NCI-H187 treated with DMSO at 0.1 percent for 48 hours (cell line): ENCODE measurements at places on chromosomes 7 and 10.

DNA sequence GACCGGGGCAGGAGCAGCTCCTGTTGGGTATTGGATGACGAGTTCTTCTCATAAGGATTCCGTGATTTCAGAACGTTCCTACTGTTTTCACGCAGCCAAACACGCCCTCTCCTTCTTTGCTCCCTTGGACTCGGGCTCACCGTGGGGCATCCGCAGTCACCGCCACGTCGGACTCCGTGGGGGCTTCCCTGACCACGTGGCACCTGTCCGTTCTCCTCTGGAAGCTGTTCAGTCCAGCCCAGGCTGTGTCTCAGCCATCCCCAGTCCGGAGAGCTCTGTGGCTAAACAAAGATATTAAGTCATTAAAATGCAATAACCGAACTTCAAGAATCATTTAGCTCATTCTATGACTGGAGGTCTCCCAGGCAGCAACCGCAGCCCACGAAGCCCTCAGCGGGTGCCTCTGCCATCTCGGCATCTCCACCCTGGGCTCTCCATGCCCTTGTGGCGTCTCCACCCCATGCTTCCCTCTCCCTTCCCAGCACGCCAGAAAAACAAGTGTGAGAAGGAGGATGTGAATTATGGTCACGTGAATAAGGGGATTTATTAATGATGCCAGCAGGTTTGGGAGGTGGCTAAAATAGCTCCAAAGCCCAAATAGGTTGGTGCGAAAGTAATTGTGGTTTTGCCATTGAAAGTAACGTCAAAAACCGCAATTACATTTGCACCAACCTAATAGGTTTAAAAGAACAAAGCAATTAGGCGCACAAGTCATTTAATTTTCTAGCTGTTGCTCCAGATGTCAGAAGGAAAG lies 224.6 kb upstream of the PPP2R2D start:
- DNase-seq = no peak

DNA sequence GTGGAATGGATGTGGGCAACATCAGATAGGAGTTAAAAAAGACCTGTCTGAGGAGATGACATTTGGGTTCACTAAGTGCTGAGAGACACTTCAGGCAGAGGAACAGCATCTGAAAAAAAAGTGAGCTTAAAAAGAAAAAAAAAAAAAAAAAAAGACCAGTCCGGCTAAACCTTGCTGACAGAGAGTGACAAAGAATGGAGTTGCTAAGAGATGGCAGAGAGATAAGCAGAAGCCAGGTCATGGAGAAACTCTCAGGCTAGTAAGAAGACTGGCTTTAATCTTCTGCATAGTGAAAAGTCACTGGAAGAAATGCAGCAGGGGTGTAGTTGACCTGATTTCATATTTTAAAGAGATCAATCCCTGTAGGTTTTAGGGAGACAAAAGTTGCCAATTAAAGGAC lies 711.1 kb upstream of the SEMA3D start:
- DNase-seq = no peak

DNA sequence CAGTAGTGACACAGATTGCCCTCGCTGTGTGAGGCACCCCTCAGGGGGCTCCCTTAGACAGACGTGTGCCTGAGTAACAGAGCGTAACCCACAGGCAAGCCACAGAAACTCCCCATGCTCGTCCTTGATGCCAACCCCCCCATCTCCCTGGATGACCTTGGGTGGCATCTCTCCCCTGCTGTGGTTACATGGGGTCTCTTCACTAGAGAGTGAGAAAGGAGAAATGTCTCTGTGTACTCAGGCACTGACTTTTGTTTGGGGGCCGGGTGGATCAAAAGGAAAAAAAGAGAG lies 1.1 kb upstream of the ASB10 start:
- no peak for DNase-seq

- peak; percentile 72 for DNase-seq
These were observed 5.3 kb downstream of the WIPF3 start for GRCh38 chr7:29811586-29811985.

DNA sequence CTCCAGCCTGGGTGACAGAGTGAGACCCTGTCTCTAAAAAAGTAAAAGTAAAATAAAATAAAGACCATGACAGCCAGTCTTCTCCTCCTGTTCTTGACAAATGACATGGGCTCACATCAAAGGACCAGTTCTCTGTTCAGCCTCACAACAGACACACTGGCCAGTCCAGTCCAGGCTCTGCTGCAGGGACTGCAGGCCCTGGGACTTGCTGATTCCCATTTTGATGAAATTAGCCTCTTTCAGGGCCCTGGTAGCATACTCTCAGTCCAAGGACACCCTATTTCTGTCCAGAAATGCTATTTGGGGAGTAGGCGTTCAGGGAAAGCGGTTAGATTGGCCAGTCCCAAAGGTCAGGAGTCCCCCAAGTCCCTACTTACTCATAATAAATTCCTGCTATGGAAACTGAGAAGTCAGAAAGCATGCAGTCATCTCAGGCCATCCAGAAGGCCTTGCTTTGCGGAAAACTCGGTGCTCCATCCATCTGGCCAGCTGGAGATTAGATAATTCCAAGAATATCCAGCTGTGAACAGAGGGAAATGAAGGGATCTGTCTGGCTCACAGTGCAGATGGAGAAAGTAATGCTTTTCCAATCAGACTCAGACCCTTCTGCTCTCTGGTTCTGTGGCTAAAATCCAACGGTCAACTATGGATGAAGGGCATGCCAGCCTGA lies 74.4 kb downstream of the RAB11FIP2 start:
- DNase-seq = no peak

DNA sequence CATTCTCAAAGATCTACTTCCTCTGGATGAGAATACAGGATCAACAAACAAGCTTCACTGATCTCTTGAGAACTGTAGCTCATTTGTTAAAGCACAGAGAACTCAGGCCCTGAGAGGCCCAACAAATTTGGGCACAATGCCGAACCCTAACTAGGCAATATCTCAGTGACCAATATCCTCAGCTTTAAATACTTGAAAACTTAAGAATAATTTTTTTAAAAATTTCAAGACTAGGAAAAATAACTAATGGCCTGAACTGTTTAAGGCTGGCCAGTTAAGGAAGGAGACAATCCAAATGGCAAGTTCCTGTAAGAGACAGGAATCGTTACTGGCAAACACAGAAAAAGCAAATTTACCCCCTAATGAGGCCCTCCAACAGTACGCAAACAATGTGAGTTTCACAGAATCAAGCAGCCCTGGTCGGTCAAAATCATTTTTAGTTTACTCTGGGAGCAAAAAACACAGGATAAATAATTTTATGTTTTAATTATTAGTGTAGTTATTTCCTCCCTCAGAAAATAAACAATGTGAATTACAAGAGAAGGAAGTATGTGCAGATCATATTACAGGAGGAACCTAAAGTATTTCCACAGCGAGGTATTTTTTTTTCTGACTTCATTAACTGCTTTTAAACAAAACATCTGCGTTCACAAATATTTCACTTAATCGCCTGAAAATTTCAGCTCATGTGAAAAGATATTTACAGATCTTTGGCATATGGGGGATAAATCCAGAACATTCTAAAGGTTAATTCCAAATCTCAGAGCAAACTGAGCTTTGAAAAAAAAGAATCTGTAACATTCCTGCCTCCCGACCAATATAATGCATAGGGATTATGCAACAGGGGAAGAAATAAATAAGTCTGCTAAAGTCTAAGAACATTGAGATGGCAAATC lies 39.5 kb downstream of the NT5C2 start:
- no peak for DNase-seq

- no peak for DNase-seq
These were observed 153.6 kb downstream of the AOAH start for GRCh38 chr7:36570528-36571189.

DNA sequence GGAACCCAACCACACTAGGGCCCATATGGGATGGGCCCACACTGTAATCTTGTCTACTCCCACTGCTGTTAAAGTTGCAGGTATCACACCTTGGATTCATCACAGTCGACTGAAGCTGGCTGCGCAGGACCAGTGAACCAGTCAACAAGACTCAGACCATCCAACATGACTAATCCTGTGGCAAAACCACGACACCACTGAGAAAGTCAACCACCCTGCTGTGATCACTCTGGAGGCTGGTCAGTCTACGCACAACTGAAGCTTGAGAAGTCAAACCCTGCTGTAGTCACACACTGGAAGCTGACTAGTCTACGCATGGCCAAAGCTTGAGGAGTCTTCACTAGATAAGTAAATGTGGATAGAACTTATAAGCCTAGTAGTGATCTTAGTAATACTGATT lies 9.6 kb upstream of the CYREN start:
- no peak for DNase-seq

- DNase-seq = no peak
These were observed 374.9 kb downstream of the SORCS1 start for GRCh38 chr10:106789623-106790022.

- no peak for DNase-seq
These were observed 10.4 kb upstream of the CNPY1 start for GRCh38 chr7:155556763-155557162.

DNA sequence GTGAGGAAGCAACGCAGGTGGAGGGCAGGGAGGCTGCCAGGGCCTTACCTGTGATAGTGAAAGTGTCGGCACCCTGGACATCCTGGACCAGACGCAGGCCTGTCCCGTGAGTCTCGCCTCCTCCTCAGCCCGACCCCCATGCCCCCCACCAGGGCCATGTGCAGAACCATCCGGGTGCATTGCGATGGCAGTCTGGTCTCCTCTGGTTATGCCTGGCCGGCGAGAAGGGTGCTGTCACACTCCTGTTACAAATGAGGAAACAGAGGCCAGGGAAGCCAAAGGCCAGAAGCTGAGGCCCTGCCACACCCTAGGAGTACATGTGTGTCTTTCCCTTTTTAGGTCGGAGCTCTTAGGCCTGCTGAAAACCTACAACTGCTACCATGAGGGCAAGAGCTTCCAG lies 7.2 kb downstream of the DEPP1 start:
- DNase-seq = no peak

- DNase-seq = no peak
These were observed 115.5 kb downstream of the LMBR1 start for GRCh38 chr7:156777364-156778069.

GRCh38 chr10:70765794-70766594 lies 19.2 kb downstream of the TBATA start:
- DNase-seq = no peak

DNA sequence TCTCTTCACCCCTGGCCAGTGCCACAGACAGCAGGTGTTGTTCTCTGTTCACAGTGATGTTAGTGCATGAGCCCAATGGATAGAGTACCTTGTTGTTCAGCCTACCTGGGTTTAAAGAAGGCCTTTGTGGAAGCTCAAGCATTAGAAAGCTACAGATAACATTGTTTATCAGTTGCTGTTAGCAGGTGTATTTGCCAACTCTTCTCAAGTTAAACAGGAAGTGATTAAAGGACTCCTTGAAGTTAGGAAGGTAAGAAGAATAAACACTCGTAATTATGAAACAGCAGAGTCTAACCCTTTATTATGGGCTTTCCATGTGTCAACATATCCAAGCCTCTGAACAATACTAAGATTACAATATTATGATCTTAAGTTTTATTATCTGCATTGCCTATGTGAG lies 25.9 kb downstream of the RGR start:
- peak; percentile 5 for DNase-seq

GRCh38 chr10:65416094-65416493 lies 1509.7 kb upstream of the LRRTM3 start:
- DNase-seq = no peak

DNA sequence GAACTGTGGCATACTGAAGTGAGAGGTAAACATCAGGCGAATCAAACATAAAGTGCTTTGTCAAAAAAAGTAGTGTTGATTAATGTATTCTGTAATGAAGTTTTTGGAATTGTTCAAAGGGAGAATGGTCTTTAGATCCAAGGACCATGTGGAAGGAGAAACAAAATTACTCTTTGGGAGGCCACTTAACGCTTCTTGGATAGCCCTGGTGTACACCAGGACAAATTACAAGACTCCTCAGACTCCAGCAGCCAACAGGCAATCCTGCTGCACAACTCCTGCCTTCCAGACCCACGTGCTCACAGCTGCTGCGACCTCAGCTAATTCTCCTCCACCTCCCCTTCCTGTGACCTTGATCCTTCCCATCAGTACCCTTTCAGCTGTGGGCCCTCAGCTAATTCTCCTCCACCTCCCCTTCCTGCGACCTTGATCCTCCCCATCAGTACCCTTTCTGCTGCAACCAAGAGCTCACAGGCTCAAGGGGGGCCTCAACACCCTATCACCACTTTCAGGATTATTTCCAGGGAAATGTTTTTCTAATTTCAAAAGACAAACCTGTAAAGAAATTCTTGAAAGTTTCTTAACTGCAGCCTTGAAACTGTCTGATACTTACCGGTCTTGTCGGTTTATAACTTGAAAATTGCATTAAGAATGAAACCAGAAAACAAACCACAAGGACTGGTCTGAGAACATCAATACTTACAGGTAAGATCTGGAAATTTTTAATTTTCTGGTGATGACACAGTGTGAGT lies 29.7 kb upstream of the DDC start:
- DNase-seq = no peak

- DNase-seq = no peak
These were observed 255.3 kb downstream of the CELF2 start for GRCh38 chr10:11272915-11273389.

- no peak for DNase-seq
These were observed 291.2 kb upstream of the FZD1 start for GRCh38 chr7:90972906-90973550.

- no peak for DNase-seq
These were observed 51.9 kb downstream of the CLRN3 start for GRCh38 chr10:127840884-127841283.

DNA sequence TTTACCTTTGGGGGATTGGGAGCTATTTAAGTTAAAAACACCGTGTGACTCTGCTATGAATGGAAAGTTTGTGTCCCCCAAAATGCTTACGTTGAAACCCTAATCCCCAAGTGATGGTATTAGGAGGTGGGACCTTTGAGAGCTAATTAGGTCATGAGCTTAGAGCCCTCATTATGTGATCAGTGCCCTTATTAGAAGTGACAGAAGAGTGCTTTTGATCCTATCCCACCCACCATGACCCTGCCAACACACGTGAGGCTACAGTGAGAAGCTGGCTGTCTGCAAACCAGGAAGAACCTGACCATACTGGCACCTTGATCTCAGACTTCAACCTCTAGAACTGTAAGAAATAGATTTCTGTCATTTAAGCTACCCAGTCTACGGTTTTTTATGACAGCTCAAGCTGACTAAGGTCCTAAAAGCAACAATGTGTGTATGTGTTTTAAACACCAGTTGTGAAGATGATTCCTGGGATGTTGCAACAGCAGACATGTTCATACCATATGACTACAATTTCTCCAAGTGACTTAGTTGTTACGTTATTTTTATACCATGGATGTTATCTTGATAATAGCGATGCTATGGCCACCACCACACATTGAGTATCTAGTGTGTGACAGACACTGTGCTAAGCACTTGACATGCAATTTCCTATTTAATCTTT lies 124.4 kb downstream of the PIP4K2A start:
- DNase-seq = no peak

- DNase-seq = no peak
These were observed 175.3 kb downstream of the LCOR start for GRCh38 chr10:97007417-97007816.

- DNase-seq = no peak
These were observed 64.3 kb downstream of the HOXA1 start for GRCh38 chr7:27031289-27032172.
